ENCODE measurements at places on chromosomes 7 and 10. TPM values are rescaled to one million over a fixed set of nuclear protein-coding genes. Genes with fewer than 3 reads are reported as not detected.

GRCh38 chr10:21895932-21896331 lies 107.6 kb downstream of the DNAJC1 start:
- DNase-seq = no peak

Gene ZNF804B
- not detected for total RNA-seq

GRCh38 chr10:107013258-107014006 lies 151.1 kb downstream of the SORCS1 start:
- DNase-seq = no peak

GRCh38 chr7:74083928-74084721 lies 521 bp downstream of the LIMK1 start:
- DNase-seq = peak; percentile 55

GRCh38 chr7:21253740-21254687 lies 173.9 kb upstream of the SP4 start:
- peak; percentile 34 for DNase-seq

Gene HSPA14
- total RNA-seq = 11.1 TPM

Gene SFMBT2
- total RNA-seq = 13.2 TPM

DNA sequence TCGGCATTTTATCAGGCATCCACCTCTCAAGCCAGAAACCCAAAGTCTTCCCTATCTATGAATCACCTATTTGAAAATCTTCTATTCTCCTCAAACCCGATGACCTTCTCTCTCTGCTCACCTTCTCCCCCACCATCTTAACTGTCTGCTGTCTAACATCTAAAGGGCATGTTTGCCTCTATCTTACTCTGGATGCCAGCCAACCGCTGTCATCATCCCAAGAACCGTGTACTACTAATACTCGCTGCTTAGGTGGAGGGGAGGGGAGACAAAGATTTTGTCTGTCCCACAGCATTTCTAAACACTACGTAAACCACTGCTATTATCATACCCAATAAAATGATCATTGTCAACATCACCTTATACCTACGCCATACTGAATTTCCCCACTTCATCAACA lies 29.5 kb downstream of the PAXIP1 start:
- DNase-seq = peak; percentile 42

Gene CDNF
- 2.6 TPM for total RNA-seq

Gene C10orf95
- total RNA-seq = not detected

GRCh38 chr10:64534616-64535015 lies 1013.4 kb downstream of the REEP3 start:
- no peak for DNase-seq

DNA sequence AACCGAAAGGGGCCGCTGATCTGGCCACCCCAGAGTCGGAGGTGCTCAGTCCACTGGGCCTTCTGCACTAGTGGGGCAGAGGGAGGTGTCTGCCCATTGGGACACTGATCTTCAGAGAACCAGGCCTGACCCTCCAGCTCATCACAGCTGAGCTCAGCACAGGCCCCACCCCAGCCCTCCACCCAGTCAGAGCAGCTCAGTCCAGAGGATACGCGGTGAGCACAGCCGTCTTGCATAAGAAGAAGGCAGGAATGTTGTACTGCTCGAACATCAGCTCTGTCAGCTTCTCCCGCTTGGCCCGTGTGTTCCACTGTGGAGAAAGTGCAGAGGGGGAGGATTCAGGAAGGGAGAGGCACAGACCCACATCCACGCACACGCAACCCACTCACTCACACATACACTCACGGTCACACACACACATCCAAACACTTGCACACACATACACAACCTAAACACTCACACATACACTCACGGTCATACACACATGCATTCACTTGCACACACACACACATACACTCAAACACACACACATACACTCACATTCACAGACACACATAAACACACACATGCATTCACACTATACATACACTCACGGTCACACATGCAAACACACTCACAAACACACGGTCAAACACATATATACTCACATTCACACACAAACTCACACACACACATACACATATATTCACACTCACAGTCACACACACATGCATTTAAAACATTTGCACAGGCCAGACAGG lies 6.3 kb downstream of the ACTL6B start:
- no peak for DNase-seq

GRCh38 chr10:95445837-95446486 lies 115.2 kb downstream of the SORBS1 start:
- DNase-seq = no peak

Gene TAC1
- not detected for total RNA-seq

DNA sequence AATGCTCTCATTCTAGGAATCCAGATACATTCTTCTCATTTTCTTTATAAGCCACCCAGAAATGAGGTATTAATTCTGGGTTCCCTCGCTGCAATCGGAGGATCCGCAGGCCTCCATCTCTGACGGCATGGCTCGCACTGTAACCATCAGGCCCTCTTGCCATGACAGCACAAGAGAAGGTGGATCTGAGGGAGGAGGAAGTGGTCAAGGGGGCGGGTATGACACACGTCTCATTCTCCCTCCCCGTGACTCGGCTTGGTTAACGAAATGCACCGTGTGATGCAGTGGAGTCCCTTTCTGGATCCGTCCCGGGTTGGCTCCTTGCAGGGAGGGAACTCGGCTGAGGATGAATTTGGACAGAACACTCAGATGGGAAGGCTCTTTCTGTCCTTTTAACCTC lies 280.2 kb downstream of the TCERG1L start:
- no peak for DNase-seq

DNA sequence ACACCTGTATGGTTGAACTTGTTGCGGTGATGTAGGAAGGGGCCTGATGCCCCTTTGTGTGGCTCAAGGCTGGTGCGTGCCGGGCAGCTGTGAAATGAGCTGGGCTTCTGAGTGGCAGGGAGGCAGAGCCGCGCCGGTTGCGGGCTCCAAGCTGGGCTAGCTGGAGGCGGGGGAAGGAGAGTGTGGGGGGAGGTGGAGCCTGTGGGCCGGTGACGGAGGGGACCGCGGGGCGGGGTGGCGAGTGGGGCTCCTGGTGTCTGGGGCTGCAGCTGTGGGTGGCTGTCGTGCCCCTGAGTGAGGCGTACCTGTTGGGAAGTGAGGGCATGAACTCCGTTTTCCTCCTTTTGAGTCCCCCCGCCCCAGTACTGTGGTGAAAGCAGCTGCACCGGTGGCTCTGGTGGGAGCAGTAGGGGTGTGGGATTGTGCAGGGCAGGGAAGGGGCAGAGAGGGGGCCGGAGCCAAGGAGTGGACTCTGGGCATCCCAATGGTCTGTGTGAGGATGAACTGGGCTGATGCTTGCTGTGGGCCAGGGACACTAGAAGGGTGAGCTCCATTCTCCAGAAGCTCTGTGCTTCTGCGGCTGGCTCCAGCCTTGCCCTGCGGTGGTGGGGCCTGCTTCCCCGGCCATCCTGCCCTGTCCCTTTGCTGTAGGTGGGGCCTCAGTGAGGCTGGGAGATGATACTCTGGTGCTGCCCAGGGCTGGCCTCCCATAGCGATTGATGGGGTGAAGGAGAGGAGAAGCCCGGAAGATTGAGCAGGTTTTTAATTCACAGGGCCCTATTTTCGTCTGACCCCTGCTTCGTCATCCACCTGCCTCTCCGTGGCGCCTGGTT lies 41.7 kb downstream of the INPP5A start:
- DNase-seq = no peak

DNA sequence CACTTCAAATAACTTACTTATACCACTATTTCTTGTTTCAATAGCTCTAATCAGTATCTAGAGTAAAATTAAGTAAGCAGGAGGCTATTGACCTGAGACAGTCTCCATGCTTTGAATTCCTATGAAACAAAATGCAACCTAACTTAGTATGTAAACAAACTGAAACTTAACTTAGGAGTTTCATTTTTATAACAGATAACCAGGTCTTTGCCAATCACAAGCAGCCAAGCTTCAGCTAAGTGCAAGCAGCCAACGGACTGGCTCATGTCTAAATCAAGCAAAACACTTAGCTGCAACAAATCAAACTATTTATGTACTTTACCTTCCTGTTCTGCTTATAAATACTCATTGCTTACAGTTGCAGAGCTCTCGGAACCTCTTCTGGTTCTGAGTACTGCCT lies 4.4 kb upstream of the GSTK1 start:
- DNase-seq = no peak

DNA sequence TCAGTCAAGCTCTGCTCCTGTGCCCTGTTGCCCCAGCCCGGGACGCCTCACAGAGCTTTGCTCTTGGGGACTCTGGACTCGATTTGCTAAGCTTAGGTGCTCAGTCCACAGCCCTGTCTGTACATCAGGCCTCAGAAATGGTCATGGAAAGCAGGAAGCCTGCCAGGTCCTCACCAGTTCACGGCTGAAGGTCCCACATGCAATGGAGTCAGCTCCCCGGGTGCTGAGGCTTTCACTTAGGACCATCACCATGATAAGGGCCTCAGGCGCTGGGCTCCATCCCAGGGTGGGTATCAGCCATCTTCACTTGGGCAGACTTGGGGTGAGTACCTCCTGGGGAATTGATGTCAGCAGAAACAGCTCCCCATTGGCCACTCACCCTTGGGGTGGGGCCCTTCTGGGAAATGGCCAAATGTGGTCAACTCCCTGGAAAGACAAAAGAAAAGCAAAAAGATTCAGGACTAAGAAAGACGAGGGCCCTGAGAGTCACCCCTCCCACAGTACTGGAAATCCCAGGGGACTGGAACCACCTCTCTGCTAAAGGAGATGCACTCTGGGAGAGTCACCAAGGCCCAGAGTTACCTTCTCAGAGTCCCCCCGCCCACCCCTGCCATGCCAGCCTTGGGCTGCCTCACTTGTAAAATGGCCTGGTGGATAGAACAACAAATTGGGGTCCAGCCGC lies 37.6 kb downstream of the FAM53B start:
- DNase-seq = no peak

Gene KCNH2
- total RNA-seq = 71.6 TPM

GRCh38 chr7:89857767-89858166 lies 296.5 kb upstream of the STEAP1 start:
- DNase-seq = no peak

Gene SLC39A12
- not detected for total RNA-seq

DNA sequence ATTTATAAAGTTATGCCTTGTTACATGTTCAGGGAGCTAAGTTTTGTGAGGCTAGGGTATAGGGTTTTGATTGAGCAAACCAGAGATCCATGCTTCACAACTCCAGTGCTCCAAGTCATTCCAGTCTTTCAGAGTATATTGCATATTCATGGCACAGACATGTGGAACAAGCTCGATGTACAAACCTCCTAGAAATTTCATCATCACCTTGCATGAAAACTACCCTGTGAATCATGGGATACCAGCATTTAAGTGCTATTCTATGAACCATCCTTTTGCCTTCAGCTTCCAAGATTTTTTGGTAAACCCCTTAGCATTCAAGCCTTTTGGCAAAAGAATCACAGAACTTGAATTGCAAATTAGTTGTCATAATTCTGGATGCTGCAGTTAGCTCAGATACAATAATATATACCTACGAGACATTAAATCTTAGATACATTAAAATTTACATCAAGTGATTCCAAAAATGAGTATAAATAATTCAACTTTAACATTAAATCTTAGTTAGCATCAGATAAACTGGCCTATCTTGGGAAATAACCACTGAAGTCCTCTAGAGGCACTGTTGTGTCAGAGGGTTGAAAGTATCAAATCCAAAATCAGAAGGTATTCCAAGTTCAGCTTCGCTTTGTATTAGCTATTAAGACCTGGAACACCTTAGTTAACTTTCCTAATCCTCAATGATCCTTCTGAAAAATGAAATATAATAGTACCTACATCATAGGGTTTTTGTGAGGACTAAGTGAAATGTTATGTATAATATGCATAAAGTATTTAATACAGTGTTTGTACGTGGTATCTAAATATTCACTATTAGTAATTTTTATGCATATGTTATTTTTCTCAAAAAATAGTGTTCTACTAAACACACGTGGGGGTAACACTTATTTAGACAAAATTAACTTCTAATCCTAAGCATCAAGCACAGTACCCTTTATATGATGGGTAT lies 55.5 kb upstream of the CABCOCO1 start:
- DNase-seq = no peak

GRCh38 chr10:122054048-122055025 lies 65.4 kb downstream of the TACC2 start:
- DNase-seq = peak; percentile 74

Gene PODXL
- 71.8 TPM for total RNA-seq

Gene H2BK1
- total RNA-seq = not detected

GRCh38 chr7:123681561-123681960 lies 25.9 kb downstream of the LMOD2 start:
- DNase-seq = no peak

GRCh38 chr10:58775960-58776567 lies 263.4 kb downstream of the BICC1 start:
- peak; percentile 42 for DNase-seq

GRCh38 chr7:139680676-139681462 lies 96.9 kb downstream of the HIPK2 start:
- peak; percentile 85 for DNase-seq

GRCh38 chr10:10520491-10521385 lies 496.9 kb upstream of the CELF2 start:
- no peak for DNase-seq

- no peak for DNase-seq
Measured at GRCh38 chr7:111076205-111076604, 14.7 kb upstream of the LRRN3 start.

Gene PGAM2
- total RNA-seq = 573 TPM

Gene C10orf143
- 2.9 TPM for total RNA-seq

DNA sequence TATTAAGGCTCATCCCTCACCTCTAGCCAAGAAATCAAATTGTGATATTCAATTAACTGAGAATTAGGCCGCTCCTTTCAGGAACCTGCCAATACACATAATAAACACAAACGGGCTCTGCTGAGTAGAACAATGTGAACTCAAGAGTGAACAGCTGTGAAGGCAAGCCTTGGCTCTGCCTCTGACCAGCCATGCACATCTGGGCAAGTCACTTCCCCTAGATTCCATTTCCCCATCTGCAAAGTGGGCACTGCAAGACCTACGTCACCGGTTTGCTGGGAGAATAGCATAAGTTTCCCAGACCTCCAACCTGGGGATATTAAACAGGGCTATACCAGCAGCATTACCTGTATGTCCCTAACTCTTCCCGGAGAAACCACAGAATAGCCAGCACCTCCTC lies 355.2 kb downstream of the TNS3 start:
- DNase-seq = no peak

DNA sequence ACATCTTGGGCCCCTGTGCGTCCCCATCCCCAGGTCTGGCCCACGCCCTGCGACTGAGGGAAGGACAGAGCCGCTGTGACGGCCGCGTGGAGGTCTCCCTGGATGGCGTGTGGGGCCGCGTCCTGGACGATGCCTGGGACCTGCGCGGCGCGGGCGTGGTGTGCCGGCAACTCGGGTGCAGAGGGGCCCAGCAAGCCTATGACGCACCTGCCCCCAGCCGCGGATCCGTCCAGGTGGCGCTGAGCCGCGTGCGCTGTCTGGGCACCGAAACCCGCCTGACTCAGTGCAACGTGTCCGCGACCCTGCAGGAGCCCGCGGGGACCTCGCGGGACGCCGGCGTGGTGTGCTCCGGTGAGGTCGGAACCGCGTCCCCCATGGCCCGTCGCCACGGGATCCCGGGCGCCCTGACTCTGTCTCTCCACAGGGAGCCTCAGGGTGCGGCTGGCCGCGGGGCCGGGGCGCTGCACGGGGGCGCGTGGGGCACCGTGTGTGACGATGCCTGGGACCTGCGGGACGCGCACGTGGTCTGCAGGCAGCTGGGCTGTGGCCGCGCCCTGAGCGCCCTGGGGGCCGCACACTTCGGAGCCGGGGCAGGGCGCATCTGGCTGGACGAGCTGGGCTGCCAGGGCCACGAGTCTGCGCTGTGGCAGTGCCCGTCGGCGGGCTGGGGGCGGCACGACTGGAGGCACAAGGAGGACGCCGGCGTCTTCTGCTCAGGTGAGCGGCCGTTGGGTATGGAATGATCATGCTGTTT lies 5.9 kb downstream of the SCART1 start:
- DNase-seq = no peak

- DNase-seq = no peak
Measured at GRCh38 chr7:91286432-91286831, 22.2 kb downstream of the FZD1 start.

Gene HECW1
- total RNA-seq = not detected

Gene SPDYE17
- not detected for total RNA-seq
